ENCODE measurements at places on chromosomes 5 and 9.

DNA sequence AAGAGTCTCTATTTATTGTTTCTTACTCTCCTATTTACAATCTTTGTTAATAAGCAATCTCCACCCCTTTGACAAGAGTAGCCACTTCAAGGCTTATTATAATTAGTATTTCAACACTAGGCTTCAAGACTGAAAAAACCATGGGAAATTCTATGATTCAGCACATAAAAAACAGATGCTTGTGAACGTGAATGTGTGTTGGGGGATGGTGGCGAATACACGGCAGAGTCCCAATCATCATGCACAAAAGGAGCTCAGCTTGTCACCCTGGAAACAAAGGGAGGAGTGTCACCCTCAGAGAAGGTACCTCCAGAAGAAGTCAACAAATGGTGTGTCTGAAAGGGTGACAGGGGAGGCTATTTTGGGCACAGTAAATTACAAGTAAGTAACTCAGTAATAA lies 157.2 kb upstream of the RETREG1 start:
- DNase-seq, result no peak

DNA sequence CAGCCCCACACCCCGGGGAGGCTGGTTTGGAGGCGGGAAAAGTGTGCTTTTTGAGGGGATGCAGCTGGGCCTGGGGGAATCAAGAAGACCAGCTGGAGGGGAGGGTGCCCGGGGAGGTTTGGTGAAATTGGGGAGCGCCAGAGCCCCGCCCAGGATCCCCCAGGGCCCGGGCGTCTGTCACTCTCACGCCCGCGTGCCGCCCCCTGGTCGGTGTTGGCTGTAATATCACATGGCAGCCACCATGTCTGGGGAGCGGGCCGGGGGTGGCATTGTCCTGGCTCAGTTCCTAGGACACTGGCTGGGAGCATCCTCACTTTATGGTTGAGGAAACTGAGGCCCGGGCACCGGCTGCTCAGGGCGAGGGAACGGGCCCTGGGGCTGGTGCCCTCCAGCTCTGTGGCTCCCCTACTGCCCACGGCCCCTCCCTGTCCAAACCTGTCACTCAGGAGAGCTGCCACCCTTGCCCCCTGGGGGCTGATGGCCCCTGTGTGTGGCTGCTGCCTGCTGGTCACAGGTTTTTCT lies 27.5 kb downstream of the ASS1 start:
- no peak for DNase-seq

- DNase-seq, result no peak
Observed at GRCh38 chr9:37538099-37538498, 38.1 kb downstream of the FBXO10 start.

GRCh38 chr9:116904165-116904564 lies 217.1 kb downstream of the TRIM32 start:
- no peak for DNase-seq

DNA sequence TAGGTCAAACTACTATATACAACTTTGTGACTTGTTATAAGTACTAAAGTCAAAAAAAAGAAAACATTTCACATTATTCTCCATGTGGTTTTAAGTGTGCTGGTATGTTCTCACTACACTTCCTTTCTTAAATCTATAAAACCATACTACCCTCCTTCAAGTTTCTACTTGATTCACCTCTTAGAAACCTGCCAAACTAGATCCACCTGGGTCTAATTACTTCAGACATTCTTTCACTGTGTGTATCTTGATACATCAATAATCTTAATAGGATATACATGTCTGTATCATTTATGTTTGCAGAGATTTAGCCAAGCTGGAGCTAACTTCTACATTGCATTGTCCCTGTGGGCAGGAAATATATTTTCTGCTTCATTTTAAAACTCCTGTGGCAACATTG lies 1012.6 kb downstream of the EFNA5 start:
- no peak for DNase-seq

- no peak for DNase-seq
Observed at GRCh38 chr5:138596105-138596881, 21.1 kb upstream of the HSPA9 start.

DNA sequence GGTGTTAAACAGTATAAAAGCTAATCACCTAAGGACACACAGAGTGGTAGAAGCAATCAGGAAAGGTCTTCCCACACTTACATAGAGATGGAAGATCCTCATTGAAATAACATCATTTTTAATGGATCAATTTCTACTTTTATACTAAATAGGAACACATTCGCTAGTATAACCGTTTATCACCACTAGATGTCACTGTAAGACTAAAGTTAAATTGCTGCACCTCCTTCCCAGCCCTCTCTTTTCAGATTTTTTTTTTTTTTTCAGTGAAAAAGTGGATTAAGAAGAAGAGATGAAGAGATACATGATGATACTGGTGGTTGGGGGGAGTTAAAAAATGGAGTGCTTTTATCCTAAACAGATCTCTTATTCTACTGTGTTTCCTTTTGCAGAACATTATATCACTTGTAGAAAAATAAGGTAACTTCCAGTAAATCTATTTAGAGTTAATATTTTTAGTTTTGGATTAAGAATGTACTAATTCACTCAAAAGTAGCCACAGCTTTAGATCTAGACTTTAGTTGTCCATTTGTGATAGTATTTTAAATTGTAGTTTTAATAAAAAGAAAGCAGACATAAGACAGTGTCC lies 116.9 kb upstream of the ARRDC3 start:
- peak; percentile 22 for DNase-seq

- no peak for DNase-seq
Observed at GRCh38 chr5:179261301-179262125, 83.7 kb downstream of the ADAMTS2 start.

DNA sequence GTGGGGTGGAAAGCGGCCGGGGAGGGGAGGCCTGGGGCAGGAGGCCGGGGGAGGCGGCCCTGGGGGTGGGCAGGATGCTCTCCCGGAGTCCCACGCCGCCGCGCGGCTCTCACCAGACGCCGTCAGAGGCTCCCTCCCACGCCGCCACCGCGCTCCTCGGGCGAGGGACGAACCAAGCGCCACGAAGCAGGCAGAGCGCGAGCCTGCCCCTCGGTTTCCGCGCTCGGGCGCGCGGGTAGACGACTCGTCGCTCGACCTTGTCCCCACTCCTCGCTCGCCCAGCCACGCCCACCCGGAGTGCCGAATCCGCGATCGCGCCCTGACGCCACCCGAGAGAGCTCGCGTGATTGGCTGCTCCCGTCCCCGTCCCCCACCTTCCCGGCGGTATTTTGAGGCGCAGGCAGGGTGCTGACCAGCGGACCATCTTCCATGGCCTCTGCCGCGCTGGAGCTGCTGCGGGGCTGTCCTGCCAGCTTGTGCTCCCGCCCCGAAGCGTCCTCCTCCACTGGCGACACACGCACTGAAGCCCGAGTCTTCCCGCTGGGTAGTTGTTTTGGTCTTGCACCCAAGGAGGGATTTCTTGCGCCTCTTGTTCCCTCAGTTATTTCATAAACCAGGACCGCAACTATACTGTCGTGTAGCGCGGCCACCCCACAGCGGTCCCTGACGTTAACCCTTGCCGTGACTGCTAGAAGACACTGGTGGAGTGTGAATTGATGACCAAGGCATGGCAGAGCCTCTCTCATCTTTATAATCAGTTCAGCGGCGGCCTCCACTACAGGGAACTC lies at the start of gene GNE:
GNE (minus strand) TSS at position 241 of the 788 bp plus-strand sequence. CDS start 9,093 bp downstream, outside the sequence.
- DNase-seq, result peak; percentile 52

DNA sequence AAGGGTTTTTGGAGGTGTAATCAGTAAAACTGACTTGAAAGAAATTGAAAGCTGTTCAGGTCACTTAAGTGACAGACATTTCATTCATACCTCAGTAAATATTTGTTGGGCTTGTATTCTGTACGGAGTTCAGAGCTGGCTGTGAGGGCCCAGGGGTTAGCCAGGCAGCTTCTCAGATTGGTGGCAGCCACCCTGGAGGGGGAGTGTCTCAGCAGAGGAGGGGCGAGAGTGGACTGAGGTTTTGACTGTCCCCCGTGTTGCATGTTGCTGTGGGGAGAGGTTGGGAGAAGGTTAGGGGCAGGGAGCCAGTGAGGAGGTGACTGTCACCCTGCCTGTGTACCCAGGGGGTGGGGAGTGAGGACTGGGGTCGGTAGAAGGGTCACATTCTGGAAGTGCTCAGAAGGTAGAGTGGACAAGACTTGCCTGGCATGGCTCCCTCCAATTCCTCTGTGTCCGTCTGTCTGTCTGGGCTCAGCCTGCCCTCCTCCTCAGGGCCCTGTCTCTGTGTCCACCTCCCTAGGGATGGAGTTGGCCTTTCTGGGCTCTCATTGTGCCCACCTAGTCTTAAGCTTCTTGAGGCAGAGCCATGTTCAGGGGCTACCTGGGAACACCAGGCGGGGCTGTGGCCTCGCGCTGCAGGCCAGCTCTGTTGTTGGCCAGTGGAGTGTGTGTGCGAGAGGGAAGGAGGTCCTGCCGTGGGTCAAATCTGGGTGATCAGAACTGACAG lies 4.4 kb downstream of the PHF2 start:
- no peak for DNase-seq

DNA sequence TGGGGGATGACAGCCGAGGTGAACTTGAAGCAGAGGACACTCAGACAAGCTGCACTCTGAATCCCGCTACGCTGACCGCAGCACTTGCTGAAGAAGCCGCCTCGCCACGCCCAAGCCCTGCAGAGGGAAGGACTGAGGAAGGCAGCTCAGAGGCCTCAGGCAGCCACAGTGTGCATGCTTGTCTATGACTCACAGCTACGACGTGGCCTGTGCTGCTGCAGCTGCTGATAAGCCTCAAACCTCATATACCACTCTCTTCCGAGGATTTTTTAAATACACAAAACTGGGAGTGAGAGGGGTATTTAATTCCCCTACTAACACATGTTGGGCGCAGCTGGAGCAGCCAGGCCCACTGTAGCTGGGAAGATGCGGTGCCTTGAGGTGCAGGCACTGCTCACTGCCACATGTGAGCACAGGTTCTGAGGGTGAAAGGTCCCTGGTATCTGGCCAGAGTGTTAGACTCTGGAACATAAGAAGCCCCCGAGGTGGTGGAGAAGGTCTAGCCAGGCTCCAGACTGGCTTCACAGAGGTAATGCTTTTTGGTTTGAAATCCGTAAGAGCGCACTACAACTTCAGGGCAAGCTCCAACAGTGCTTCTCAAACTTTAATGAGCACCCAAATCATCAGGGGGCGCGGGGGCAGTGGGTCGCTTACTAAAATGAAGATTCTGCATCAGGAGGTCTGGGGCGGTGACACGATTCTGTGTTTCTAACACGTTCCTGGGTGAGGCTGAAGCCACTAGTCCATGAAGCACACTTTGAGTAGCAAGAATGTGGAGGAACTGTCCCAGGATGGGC lies 196.8 kb downstream of the AUH start:
- DNase-seq, result peak; percentile 36

GRCh38 chr9:35717132-35717870 lies 14.7 kb downstream of the TLN1 start:
- no peak for DNase-seq

- DNase-seq, result no peak
Observed at GRCh38 chr9:80615964-80616363, 1044.2 kb downstream of the TLE4 start.

GRCh38 chr9:4494806-4495205 lies 4.5 kb downstream of the SLC1A1 start:
- no peak for DNase-seq

DNA sequence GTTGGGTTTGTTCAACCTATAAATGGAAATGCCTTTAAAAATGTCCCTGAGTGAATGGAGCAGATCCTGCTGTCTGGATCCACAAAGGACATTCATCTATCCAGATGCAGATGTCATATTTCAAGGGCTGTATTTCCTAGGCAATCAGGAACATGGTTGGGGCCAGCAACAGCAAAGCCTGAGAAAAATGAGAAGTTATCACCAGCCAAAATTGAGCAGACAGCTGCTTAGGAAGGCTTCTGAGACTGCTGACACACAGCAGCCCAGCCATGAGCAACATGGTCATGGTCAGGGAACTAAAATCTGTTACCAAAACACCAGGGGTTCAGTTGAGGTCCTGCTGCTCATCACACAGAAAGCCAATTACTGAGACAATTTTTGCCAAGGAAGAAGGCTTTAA lies 9.2 kb upstream of the IL7R start:
- DNase-seq, result no peak

DNA sequence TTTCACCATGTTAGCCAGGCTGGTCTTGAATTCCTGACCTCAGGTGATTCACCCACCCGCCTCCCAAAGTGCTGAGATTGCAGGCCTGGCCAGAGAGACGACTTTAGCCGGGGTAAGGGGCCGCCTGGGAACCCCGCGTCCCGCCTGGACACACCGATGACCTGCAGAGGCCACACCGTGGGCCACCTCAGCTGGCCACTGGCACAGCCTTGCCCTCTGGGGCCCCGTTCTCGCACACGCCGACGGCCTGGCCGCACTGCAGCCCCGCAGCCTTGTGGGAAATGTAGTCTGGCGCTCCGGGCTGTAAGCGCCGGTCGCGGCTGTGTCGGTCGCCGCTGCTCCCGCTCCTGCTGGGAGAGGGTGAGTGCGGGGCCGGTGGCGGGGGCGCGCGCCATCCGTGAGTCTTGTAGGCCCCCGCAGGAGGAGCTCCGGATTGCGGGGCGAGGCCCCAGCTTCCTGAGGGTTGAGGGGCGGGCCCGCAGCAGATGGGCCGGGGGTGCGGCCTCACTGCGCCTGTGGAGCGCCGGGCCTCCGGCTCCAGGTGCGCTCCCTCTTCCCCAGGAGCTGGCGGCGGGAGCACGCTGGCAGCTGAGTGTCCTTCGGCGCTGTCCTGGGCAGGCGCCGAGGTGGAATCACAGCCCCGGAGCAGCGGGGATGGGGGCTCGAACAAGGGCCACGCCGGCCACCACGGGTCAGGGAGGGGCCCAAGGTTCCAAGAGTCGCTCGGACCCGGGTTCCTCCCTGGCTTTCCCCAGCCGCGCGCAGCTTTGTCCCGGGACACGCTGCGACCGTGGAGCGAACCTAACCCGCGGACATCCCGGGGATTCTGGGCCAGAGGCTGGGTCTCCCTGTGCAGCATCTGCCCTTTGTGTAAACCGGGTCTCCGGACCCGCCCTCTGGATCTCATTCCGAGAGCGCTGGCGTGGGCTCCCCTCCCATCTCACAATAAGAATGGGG lies at the start of gene ZFP2:
ZFP2 (plus strand) TSS at position 299 of the 957 bp plus-strand sequence. CDS start 35,401 bp downstream, outside the sequence.
- no peak for DNase-seq

GRCh38 chr5:33438996-33439395 lies 1.8 kb upstream of the TARS1 start:
- DNase-seq, result no peak

GRCh38 chr9:135443797-135444425 lies 35.7 kb upstream of the PPP1R26 start:
- no peak for DNase-seq
